ENCODE measurements at places on chromosomes 12 and 14.

DNA sequence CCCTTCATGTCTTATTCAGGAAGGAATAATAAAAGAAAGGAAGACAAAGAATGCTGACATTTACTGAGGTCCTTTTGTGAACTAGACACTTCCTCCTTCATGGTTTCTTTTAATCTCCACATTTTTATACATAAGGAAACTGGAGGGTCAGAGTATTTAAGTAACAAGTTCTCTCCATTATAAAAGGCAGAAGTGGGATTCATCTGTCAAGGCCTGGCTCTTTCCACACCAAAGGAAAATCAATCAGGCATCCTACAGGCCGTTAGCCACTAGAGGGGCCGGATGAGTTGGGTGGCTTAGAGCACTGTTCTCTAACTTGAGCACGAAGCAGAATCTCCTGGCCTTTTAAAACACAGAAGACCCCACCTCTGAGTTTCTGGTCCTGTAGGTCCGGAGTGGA is 36.8 kb upstream of the NINJ2 start:
- DNase-seq = no peak

DNA sequence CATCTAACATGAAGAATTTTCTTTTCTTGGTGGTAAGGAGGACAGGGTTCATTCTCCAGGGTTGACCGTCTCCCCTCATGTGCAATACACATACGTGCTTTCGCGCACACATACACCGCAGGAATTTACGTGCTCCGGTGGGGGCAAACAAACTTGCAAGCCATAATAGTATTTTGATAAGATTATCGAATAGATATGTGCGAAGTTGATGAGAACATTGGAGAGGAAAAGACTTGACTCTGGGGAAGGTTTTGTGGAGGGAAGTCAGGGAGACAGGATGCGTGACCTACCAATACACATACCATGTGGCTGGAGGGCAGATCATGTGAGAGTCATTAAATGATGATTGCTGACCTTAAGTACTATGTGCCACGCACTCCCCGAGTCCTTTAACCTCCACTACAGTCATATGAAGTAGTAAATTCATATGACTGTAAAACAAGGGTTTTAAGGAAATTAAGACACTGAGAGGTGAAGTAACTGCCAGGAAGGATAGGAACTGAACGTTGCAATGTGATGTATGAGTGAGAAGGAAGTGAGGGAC is 921 bp downstream of the RAD51B start:
- peak; percentile 23 for DNase-seq

- DNase-seq = no peak
Measured at GRCh38 chr14:84688297-84689025, 841.5 kb upstream of the FLRT2 start.

- no peak for DNase-seq
Measured at GRCh38 chr14:69052181-69052601, 73.1 kb upstream of the ACTN1 start.

- DNase-seq = no peak
Measured at GRCh38 chr12:12616512-12617310, 5.0 kb downstream of the CREBL2 start.

- DNase-seq = no peak
Measured at GRCh38 chr14:69665631-69666030, 54.2 kb downstream of the SUSD6 start.

GRCh38 chr14:99260587-99261551 is 11.1 kb downstream of the BCL11B start:
- peak; percentile 49 for DNase-seq

- no peak for DNase-seq
Measured at GRCh38 chr14:71985538-71986189, 53.4 kb downstream of the RGS6 start.

DNA sequence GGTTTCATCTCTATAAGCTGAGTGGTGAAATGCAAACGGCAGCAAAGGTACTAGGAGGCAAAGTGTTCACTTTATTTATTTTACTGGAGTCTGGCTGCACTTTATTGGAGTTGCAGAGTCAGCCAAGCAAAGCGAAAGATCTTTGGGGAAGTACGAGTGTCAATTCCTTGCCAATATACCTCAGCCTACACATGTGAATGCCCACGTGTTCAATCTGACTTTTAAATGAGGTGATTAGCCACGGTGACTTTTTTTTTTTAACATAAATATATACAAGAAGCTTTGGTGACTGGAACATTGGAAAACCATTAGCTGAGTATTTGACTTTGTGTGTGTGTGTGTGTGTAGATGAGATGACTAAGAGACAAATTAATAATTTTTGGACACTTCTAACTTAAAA is 178.8 kb downstream of the NTS start:
- DNase-seq = no peak

GRCh38 chr14:104086210-104086660 is 735 bp downstream of the ASPG start:
- no peak for DNase-seq

DNA sequence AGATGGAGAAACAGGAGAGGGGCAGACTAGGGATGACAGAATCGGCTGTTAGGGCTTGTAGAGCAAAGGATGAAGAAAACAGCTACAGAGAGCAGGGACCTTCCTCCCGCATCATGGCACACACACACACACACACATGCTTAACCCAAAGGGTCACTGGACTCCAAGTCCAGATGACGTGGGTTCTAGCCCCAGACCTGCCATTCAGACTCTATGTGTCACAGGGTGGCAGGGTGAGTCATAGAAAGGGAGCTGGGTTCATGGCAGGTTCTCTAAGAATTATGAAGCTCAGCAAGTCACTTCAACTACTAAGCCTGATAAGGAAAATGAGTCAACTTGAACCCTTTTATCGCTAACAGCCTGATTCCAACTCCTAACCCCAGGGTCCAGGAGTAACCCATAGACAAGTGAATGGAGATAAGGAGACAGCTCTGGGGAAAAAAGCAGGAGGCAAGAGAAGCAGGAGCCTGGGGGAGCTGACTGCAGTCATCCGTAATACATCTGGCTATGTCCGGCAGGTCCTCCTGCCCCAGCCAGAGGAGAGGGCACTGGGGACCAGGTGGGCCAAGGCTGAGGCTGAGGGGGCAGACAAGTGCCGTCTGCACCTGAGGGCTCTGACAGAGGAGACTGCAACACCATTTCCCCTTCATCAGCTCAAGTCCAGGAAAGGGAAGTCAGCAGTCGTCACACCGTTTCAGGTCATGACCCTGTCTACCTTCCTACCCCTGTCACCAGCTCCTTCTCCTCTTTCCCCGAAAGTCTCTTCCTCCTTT is 3.6 kb upstream of the TNFRSF1A start:
- DNase-seq = peak; percentile 58

DNA sequence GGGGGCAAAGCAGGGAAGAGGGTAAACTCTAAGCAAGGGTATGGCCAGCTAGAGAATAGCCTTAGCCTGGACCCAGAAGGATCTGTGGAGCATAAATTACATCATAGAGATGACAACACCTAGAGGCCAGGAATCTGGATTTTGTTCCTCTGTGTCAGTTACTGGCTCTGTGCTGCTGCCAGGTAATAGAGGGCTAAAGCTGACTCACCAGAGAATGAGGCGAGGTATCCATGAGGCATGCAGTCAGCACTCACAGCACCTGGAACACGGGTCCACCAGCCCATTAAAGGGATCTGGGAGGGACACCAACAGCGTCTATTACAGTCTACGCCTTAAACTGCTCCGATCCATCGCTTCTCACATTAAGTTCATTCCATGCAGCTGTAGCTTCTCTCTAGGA is 74.9 kb upstream of the CMKLR1 start:
- no peak for DNase-seq

DNA sequence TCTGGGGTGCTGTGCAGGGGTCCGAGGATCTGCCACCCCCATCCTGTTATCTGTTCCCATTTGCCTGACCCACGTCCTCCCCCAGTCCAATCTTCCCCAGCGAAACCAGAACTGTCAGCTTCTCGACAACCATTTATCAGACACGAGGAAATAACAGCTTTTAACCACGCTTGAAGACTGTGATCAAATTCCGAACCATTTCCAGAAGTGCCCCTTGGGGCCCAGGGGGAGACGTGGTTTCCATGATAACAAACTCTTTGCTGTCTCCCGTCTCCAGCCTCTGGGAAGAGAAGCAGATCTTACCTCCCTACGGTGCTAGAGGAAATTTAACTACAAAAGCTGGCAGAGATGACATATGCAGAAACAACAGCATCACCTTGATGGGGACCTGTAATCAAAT is 35.1 kb upstream of the SRRM4 start:
- DNase-seq = no peak

DNA sequence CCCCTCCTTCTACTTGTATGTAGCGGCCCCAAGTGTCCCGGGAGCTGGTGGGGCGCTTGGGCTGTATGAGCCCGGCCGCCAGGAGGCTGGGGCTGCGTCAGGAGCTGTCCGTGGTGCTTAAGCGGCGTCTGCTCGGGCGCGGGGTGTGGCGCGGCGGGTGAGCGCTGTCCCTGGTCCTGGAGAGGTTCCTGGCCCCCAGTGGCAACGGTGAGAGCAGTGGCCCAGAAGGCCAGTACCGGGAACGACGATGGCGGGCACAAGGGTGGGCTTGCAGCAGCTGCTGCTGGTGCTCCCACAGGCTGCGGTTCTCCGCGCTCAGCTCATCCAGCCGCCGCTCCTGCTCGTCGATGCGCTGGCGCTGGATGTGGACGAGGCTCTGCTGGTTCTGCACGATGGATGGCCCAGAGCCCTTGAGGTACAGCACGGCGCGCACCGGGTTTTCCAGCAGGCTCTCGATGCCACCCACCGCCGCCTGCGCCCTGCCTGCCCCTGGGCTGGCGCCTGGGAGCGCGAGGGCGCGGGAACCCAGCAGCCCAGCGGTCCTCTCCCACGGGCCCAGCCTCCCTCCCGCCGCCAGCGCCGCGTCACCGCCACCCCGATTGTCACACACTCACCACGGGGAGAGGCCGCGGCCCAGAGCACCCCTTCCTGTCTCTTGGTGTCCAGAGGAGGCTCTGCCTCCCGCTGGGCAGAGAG is 41.9 kb upstream of the FKBP4 start:
- peak; percentile 85 for DNase-seq

- no peak for DNase-seq
Measured at GRCh38 chr12:6115389-6115788, 9.1 kb downstream of the VWF start.

- peak; percentile 68 for DNase-seq
Measured at GRCh38 chr12:4270831-4271716, 2.5 kb upstream of the CCND2 start.

DNA sequence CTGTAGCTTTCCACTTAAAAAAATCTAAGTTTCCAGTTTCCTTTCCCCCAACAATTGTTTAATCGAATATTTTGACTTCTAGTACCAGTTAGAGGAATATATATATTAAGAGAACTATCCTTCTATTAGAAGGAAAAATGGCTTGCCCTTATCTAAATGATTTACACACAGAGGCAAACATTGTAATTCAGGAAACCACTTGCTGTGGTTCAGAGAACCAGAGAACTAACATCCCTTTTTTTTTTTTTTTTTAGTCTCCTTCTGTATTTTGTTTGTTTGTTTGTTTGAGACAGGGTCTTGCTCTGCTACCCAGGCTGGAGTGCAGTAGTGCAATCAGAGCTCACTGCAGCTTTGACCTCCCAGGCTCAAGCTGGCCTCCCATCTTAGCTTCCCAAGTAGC is 746.6 kb downstream of the VRK1 start:
- DNase-seq = no peak

- DNase-seq = no peak
Measured at GRCh38 chr12:2967651-2968050, 8.5 kb downstream of the TEAD4 start.

GRCh38 chr12:22626406-22626805 is 1.4 kb downstream of the ETNK1 start:
- DNase-seq = no peak

DNA sequence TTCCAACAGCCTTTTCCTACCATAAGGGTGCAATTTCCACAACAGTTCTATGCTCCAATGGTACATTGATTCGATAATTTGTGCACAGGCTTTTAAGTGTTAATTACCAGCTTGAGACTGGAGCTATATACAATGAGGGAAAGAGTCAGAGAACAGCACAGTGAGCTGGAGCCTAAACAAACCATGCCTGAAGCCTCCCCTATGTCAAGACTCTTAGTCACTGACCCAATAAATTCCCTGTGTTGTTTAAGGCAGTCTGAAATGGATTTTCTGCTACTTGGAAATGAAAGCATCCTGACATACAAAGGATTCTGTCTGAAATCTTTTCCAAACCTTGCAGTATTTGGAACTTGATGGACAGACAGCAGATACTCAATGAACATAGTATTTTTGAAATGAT is 149.0 kb downstream of the EFCAB11 start:
- no peak for DNase-seq

DNA sequence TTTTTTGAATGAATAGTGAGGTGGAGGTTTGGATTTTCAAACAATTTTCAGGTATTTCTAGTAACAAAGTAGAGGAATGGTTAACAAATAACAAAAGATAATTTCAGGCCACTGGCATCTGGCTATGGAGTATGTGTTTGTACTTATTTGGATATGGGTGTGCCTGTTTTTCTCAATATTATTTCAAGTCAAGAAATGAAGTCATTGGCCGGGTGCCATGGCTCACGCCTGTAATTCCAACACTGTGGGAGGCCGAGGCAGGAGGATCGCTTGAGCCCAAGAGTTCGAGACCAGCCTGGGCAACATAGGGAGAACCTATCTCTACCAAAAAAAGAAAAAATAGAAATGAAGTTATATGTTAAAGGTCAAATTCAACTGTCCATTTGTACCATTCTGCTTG is 13.9 kb downstream of the SLC35E3 start:
- no peak for DNase-seq

DNA sequence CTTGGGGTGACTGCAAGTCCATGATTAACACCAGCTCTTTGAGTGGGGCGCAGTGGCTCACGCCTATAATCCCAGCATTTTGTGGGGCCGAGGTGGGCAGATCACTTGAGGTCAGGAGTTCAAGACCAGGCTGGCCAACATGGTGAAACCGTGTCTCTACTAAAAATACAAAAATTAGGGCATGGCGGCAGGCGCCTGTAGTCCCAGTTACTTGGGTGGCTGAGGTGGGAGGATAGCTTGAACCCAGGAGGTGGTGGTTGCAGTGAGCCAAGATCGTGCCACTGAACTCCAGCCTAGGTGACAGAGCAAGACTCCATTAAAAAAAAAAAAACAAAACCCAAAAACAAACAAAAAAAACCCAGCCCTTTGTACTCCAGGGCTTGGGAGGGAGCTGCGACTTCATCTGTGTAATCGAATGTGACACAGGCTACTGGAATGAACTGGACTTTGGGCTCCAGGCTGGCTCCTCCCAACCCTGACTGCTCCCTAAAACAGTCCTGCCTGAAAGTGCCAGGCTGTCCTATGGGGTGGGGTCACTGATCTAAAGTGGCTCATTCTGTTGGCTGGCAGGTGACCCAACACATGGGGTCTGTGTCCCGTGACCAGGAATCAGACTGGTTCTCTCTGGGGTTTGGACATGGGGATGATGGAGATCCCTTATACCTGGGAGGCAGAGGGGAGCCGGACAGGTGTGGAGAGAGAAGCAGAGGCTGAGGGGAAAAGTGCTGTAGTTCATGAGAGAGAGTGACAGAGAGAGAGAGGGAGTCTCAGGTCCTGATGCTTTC is 9.3 kb upstream of the C12orf43 start:
- DNase-seq = no peak

DNA sequence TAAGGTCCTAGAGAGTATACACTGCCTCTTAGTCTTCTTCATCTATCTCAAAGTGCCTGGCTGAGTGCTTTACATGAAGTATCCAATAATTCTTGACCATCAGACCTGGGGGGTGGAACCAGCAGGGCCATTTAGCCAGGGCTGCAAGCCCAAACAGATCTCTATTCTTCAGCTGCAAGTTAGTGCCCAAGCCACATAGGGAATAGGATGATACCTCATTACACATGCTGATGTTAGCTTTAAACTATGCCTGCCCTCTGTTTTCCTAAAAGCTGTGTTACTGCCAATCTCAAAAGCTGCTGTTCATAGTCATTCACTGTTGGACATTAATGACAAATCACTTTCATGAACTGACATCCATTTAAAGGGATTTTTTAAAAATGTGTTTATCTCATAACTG is 16.7 kb upstream of the IFNG start:
- no peak for DNase-seq

- no peak for DNase-seq
Measured at GRCh38 chr12:87943023-87943422, 86.2 kb downstream of the C12orf50 start.

All from activated naive CD8-positive, alpha-beta T cell treated with anti-CD3 and anti-CD28 coated beads, Interleukin-2, amount 50 U/mL, for 24 hours (primary cell).